Stimulated activated naive CD8-positive, alpha-beta T cell treated with anti-CD3 and anti-CD28 coated beads, Interleukin-15, Interleukin-2, amounts not matched to agents 100 U/mL and 50 U/mL, for 24 hours (primary cell): ENCODE measurements at places on chromosomes 3 and 15.

DNA sequence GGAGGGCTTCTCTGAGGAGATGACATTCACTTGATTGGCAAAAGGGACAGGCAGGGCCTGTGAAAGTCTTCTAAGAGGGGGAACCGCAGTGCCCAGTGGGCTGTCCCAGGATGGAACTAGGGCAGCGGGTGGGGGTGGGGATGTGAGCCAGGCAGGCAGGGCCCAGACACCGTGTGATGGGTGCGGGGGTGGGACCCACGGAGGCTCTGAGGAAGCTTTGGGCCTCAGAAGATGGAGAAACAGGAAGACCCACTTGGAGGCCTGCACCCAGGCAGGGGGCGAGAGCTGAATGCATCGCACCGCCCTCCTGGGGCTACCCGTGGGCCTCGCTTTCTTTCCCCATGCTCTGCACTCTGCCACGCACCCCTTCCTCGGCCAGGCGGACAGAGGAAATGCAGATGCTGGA is 32.9 kb upstream of the ACAD9 start:
- DNase-seq, result peak; percentile 50

- no peak for DNase-seq
Measured at GRCh38 chr3:147987549-147987948, 578.4 kb downstream of the ZIC1 start.

- DNase-seq, result no peak
Measured at GRCh38 chr15:63181648-63182047, 7.8 kb upstream of the RAB8B start.

- no peak for DNase-seq
Measured at GRCh38 chr15:90049030-90049429, 47.9 kb downstream of the ZNF710 start.

GRCh38 chr3:47910777-47911440 is 105.3 kb downstream of the MAP4 start:
- DNase-seq, result no peak

- DNase-seq, result no peak
Measured at GRCh38 chr15:68599560-68600071, 20.8 kb downstream of the CORO2B start.

- no peak for DNase-seq
Measured at GRCh38 chr3:153835540-153835939, 285.6 kb upstream of the ARHGEF26 start.

DNA sequence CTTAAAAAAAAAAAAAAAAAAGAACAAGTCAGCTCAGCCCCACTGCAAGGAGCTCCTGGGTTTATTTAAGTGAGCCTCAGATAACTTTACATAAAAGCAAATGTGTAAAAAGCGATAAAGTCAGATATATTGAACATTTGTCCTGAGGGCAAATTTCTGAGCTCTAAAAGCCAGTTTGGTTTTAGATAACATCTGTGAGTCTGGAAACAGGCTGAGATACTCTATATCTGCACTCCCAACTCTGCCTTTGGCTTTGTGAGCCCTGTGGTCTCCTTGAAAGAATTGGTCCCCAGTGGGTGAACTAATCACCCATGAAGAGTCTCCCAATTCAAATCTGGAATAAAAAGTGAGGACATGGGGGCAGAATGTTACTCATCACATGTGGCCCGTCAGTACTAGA is 104.6 kb downstream of the APBA2 start:
- no peak for DNase-seq

- no peak for DNase-seq
Measured at GRCh38 chr15:29888646-29889045, 66.4 kb upstream of the TJP1 start.

DNA sequence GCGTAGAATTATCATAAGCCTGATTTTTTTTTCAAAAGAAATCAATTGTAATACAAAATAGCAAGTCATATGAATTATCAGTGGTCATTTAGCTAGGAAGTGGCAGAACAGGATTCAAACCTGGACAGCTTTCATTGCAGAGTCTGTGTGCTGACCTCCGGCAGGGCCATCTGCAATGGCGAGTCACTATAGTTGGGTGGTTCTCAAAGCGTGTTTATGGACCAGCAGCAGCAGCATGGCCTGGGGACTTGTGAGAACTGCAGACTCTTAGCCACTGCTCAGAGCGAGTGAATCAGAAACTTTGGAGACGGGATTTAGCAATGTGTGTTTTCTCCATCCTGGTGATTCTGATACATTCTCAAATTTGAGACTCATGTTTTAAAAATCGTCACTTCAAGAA is 202.3 kb upstream of the SUCLG2 start:
- DNase-seq, result no peak

DNA sequence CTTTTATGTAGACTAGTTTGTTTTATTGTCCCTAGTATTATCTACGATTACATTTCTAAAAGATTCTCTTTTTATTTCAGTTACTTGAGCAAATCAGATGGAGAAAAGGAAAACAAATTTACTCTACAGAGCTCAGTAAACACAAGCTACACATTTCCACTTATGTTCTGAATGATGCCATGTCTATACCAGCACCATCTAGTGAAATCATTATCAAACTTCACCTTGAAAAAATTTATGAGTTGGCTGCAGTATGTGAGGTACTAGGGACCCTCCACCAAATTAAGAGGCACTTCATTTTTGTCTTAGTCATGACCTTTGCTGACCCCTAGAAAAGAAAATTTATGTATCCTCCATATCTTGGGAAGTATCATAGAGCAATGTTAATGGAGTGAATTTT is 827.4 kb downstream of the SI start:
- DNase-seq, result no peak

DNA sequence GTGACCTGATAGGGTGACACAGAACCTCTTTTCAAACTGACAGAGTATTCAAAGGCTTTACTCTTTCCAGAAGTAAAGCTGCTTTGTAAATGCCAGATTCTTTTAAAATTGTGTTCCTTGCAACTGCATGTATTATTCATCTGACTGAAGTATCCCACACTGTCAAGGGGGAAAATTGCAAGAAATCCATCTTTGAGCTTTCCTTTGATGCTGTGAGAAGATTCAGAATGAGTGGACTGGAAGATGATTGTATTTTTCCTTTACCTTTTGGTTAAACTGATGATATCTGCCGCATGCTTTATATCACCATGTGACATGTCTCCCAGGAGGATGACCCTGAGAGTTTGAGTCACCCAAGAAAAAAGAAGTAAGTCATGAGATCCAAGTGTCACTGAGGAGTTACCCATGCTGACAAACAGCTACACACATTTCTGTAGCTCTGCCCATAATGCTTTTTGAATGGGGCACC is 250.8 kb upstream of the CBLB start:
- no peak for DNase-seq

DNA sequence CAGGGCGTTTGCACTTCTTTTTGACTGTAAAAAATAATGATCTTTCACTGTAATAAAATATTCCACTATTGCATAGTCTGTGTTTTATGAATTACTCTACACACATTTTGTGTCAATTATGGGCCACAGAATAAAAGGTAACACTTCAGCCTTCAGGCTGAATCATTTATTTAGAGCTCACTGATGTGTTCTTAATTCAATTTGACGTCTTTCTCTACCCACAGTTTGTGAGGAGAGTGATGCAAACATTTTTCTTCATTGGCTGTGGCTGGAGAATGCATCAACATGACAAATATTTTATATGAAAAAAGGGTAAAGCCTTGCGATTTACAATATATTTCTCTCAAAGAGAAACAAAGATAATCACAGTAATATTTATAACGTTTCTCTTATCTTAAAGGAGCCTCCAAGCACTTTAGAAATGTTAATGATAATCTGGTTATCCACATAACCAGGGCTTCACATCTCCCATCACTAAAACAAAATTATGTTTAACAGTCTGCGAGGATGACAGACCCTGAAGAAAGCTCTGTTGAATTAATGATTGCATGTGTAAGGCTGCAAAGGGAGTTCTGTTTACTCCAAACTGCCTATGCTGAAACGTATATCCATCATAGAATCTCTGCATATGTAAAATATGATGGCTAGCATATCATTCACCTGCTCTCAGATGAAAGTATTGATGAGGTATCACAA is 951.3 kb downstream of the ZPLD1 start:
- DNase-seq, result no peak

- DNase-seq, result no peak
Measured at GRCh38 chr3:125037498-125038150, 18.2 kb downstream of the HEG1 start.

DNA sequence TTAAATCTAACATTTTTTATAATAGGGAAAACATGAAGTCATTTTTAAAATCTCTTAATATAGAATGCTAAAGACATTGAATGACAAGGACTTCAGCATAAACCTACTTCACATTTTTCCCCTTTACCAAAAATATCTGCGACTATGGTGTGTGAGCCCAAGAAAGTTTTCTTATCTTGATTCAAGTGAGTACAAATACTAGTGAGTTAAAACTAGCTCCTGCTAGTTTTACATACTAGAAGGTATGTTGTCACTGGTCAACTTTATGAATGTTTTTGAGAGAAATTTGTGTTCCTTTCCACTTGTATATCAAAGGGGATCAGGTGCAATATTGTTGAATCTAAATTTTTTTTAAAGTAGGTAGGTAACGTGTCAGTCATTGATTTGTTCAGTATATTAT is 152.4 kb upstream of the CGNL1 start:
- no peak for DNase-seq

- no peak for DNase-seq
Measured at GRCh38 chr3:188197388-188197847, 43.5 kb downstream of the LPP start.

DNA sequence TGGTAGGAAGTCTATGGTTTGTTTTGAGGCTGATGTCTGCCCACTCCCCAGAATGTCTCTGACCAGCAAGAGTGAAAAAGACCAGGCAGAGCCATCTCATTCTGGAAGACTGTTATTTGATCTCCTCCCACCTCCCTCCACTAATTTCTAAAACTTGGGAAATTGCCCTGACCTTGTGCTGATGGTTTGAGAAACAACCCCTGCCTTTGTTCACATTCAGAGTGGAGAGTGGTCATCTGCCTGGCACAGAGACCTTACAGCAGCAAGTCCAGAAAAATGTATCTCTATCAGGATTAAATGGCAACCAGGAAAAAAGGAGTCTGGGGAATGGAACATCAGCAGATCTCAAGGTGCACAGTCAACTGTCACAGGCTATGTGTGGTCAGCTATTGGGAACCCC is 25.7 kb downstream of the SPATA12 start:
- DNase-seq, result no peak

GRCh38 chr15:95025924-95026728 is 794.8 kb downstream of the MCTP2 start:
- peak; percentile 32 for DNase-seq

DNA sequence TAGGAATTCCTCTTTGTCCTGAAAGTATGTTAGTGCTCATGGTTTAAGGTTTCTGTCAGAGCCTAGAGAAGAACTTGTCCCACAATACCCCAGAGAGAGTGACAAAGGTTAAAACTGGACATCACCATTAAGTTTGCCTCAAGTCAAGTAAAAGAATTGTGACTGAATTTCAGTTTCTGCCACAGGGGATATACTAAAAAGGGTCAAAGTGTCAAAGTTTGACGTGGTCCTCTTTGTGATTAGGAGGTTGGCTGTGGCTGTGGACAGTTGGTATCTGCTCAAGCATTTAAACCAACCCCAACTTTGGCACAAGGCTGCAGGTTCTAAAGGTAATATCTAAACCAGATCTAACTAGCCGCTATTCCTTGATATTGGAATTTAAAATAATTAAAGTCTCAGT is 26.1 kb downstream of the FMN1 start:
- no peak for DNase-seq

GRCh38 chr3:71421820-71422566 is 161.5 kb downstream of the FOXP1 start:
- DNase-seq, result peak; percentile 44

GRCh38 chr15:38814891-38815290 is 250.3 kb upstream of the RASGRP1 start:
- DNase-seq, result no peak

- no peak for DNase-seq
Measured at GRCh38 chr3:77380136-77380535, 340.2 kb downstream of the ROBO2 start.

DNA sequence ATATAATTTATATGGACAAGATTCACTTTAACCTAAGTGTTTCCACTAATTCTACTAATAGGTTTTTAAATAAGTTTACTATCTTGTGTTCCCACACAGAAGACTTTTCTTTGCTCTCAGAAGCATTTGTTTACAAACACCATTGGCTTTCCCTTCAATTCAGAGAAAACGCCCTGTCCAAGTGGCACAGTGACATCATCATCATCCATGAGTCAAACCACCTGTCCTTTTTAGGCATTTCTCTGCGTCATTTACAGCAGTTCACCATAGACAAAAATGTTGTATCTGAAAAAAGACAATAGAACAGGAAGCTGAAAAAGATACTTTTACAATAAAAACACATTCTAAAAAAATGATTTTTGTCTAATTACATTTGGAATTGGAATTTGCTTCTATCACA is 9.3 kb upstream of the BCL2L10 start:
- DNase-seq, result no peak

- DNase-seq, result no peak
Measured at GRCh38 chr3:94001191-94001590, 21.2 kb downstream of the ARL13B start.

- DNase-seq, result peak; percentile 6
Measured at GRCh38 chr15:95347837-95348236, 982.7 kb upstream of the NR2F2 start.

DNA sequence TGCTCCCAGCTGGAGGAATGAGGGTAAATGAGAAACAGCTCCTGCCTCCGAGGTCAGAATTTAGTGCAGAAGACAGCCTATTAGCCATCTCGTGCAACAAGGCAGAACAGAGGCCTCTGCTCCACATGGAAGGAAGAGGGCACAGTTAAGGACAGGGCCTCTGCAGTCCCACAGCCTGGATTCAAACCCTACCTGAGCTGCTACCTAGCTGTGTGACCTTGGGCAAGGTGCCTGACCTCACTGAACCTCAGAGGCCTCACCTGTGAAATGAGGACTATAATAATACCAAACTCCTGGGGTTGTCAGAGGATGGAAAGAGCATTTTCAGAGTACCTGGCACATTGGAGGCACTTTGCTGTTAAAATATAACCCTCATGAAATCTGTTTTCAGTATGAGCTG is 285.7 kb upstream of the CTNNB1 start:
- DNase-seq, result no peak

DNA sequence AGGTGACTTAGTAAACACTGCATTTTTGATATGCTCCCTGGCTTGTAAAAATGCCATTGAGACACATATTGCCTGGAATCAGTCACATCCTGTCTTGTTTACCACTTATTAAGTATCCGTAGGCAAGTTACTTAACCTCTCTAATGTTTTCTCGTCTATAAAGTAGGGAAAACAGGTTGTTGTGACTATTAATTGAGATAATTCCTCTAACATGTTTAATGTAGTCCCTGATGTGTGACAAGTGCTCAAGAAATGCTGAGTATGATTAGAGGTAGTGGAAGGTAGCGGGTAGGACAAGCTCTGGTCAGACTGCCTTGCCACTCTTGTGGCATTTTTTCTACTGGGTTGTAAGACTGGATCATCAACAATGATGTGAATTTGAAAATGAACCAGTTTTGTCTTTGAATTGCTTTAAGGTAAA is 54.1 kb downstream of the NFKBIZ start:
- no peak for DNase-seq
